ENCODE measurements at places on chromosomes 11 and 22. TPM values are rescaled to one million over a fixed set of nuclear protein-coding genes. Genes with fewer than 3 reads are reported as not detected.

Gene GALNT18
- not detected for total RNA-seq

Gene TENM4
- total RNA-seq, result 2.1 TPM

Gene LRRC10B
- not detected for total RNA-seq

Gene OLFML1
- not detected for total RNA-seq

- DNase-seq, result no peak
Observed at GRCh38 chr11:12137938-12138731, 27.7 kb downstream of the MICAL2 start.

GRCh38 chr11:11481371-11481770 is 128.3 kb upstream of the CSNK2A3 start:
- DNase-seq, result no peak

DNA sequence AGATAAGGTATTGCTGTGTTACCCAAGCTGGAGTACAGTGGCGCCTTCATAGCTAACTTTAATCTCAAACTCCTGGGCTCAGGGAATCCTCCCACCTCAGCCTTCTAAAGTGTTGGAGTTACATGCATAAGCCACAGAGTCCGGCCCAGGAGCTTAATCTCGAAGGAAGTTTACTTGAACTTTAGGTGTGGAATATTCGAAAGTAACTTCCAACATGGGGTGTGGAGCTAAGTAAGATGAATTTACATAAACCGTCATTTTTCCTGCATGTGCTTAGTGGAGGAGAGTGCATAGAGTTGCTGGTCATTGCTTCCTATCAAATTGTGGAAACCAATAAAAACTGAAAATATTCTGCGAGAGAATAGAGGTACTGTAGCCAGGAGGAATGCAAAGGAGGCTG is 1.5 kb downstream of the ATG13 start:
- no peak for DNase-seq

GRCh38 chr11:24688981-24689380 is 192.1 kb downstream of the LUZP2 start:
- DNase-seq, result no peak

GRCh38 chr11:130964058-130964792 is 47.9 kb upstream of the SNX19 start:
- DNase-seq, result no peak

- no peak for DNase-seq
Observed at GRCh38 chr11:68963779-68964178, 17.0 kb downstream of the MRGPRD start.

GRCh38 chr11:127890030-127890615 is 697.2 kb downstream of the ETS1 start:
- DNase-seq, result no peak

GRCh38 chr11:86174101-86175046 is 70.2 kb upstream of the EED start:
- no peak for DNase-seq

GRCh38 chr11:19861171-19861570 is 148.5 kb downstream of the NAV2 start:
- DNase-seq, result no peak

- DNase-seq, result no peak
Observed at GRCh38 chr11:125637840-125638239, 12.9 kb downstream of the CHEK1 start.

- no peak for DNase-seq
Observed at GRCh38 chr11:103257360-103257759, 148.1 kb downstream of the DYNC2H1 start.

GRCh38 chr11:112795142-112795815 is 165.9 kb upstream of the NCAM1 start:
- no peak for DNase-seq
